Activated gamma-delta T cell (primary cell): ENCODE measurements at places on chromosomes 5 and 9.

DNA sequence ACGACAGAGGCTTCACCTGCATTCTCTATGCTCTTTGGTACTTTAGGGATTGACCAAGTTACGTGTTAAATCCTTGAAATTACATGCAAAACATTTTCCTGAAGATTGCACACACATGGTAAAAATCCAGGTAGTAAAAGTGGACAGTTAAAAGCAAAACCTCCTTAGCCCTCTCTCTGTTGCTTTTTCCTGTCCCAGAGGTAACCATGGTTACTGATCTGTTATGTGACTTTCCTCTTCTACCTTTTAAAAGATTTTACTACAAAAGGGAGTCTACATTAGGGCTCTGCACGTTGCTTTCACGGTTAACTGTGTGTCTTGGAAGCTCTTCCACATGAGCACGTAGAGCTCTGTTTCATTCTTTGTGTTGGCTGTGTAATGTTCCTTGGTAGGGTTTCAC, 97.0 kb downstream of the PPARGC1B start:
- DNase-seq: no peak

DNA sequence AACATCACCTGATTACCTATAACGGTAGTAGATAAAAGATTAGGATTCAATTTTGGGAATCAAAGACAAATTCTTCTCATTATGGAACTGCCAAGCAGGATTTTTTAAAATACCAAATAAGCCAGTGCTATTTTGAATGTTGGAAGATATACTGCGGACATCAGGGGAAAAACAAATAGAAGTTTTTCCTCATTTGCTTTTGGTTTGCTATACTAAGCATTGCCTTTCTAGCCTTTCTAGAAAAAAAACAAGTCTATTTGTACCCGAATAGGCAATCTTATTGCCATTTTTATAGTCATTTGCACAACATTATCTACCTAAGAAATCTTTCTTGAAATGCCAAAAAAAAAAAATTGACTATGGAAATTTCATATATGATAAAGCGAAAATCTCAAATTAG, 379.5 kb downstream of the CDH10 start:
- DNase-seq: no peak

DNA sequence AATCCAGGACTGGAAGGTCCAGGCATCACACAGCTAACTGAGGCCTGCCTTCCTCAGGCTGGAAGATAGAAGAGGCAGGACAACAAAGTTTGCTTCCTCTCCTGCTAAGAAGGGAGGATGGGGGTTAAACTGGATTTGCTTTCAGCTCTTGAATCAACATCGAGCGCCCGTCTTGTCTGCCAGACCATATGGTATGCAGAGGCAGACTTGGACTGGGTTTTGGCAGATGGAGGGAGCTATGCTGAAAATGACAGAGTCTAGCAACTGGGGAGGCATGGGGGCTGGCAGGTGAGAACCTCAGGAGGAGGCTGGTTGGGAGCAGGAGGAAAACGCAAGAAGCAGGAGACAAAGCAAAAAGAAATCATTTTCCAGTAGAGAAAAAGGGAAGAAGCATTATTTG, 289.5 kb upstream of the IL12B start:
- DNase-seq: no peak

DNA sequence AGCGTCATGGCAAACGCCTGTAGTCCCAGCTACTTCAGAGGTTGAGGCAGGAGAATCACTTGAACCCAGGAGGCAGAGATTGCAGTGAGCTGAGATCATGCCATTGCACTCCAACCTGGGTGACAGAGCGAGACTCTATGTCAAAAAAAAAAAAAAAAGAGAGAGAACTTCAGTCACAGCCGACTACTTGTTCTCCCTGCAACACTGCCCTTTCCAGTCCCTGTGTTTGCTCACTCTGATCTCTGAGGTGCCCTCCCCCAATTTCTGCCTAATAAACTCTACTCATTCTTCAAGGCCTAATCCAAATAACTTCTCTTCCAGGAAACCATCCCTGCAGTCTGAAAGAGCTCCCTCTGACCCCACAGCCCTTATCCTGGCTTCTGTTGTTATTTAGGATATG, 28.1 kb downstream of the GFRA3 start:
- DNase-seq: no peak

- no peak for DNase-seq
Observed at GRCh38 chr5:154138701-154139100, 51.8 kb upstream of the GALNT10 start.

GRCh38 chr9:98826716-98827115, 19.2 kb downstream of the GALNT12 start:
- no peak for DNase-seq

- no peak for DNase-seq
Observed at GRCh38 chr5:154242964-154243376, 52.4 kb downstream of the GALNT10 start.

DNA sequence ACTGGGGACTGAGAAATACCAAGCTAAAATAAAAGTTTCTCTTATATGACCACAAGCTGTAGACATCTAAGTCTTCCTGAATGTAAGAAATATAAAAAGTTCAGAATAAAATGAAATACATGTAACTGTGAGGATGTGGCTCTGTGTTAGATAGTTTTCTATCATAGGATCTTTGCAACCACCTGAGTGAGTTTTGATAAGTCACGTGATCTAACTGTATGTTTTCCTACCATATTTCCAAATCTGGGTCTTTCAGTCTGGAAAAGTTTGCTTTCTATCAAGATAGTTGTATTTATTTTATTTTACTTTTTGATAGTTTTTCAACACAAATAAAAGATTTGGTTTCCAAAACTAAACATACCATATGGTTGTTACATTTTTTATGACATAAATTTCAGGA, 1905.8 kb upstream of the ACO1 start:
- no peak for DNase-seq

DNA sequence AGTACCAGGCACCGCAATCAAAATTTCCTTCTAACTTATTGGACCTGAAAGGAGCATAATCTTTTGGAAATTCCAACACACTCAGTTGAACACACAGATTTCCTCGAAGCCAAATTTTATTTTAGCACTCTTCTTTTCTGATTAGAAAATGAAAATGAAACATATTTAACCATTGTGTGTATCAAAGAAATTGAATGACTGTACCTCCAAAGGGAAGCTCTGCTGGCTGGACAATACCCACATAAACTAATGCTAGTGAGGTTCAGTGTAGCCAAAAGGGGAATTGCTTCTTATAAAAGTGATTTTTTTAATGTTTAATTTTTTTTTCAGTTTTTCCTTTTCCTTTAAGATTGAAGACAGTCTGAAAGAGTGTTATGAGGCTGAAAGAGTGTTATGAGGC, 239.6 kb upstream of the NREP start:
- no peak for DNase-seq

DNA sequence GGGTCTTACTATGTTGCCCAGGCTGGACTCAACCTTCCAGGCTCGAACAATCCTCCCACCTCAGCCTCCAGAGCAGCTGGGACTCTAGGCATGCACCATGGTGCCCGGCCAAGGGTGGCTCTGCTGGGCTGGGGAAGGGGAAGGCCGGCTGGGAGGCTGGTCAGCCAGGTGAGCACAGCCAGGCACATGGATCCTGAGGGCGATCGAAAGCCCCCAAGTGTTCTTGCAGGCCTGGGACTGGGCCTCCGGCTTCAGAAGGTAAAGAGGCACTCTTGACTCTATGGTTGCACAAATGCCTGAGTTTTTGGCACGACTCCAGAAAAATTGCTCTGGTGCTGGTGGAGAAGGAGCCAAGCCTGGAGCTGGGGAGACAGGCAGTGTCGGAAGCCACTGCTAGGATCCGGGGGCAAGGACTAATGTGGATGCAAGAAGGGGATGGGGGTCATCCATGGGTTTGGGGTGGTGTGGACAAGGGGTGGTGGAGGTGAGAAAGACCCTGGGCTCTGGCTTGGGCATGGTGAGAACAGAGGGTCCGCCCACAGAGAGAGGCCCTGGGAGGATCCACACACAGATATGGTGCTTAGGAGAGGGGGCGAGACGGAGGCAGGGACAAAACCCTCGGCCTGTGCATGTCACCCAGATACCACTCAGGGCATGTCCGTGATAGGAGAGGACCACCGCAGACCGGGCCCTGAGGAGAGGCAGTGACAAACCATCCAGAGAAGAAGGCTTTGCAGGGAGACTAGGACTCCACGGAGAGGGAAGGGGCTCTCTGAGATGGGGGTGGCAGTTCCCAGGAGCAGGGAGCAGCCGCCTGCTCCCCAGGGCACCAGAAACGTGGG, 51.1 kb upstream of the COL5A1 start:
- no peak for DNase-seq

DNA sequence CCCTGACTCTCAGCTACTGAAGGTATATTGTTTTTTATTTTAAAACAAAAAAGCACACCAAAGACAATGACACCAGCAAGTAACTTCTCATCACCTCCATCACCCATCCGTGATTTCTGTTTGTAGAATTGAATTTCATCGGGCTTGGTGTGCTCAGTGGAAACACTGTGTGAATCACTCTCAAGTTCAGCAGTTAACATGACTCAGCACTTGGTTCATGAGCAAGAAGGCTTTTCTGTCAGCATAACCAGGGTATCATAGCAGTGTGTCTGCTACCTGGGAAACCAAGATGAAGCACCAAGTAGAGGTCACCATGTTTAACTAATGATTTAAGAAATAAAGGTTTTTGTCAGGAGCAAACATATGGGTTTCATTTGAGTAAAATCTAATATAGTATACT, 123.7 kb downstream of the INSYN2B start:
- DNase-seq: no peak

DNA sequence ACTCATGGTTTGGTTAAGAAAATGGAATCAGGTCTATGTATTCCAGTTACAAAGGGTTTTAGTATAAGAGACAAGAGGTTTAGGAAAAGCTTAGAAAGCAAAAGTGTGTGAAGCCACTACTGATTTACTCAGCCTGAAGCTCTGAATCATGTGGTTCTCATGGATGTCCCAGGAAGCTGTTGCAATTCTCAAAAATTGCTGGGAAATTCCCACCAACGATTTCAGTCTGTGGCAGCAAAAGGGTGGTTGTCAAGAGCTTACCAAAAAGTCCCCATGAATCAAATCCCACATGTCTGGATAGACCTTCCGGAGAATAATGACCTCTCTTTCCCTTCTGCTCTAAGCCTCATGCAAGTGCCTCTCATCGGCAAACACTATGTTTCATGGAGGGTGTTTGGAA, 929.9 kb downstream of the TLE4 start:
- no peak for DNase-seq

GRCh38 chr5:131589510-131590348, 45.3 kb downstream of the RAPGEF6 start:
- DNase-seq: no peak
